ENCODE measurements at places on chromosomes 2 and 18.

GRCh38 chr18:4450065-4450658 lies 4.9 kb downstream of the DLGAP1 start:
- DNase-seq: no peak

- no peak for DNase-seq
Measured at GRCh38 chr2:46257476-46257875, 39.7 kb upstream of the EPAS1 start.

DNA sequence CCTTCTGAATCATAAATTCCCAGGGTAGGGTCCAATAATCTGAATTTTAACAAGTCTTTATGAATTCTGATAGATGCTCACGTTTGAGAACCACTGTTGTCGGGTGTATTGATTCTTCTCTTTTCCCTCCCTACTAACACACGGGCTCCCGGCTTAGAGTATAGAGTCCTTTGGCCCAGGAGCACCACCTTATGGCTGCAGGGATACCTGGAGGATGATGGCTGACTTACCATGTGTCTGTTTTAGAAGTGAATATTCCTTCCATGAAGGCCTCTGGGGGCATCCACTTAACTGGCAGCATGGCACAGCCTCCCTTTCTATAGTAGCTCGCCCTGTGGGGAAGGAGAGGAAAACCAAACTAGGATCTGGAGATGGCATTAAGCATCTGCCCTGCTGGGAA lies 91.7 kb downstream of the CLIP4 start:
- no peak for DNase-seq

- no peak for DNase-seq
Measured at GRCh38 chr2:41241325-41242000, 789.6 kb upstream of the SLC8A1 start.

- no peak for DNase-seq
Measured at GRCh38 chr2:19888831-19889230, 13.0 kb downstream of the TTC32 start.

DNA sequence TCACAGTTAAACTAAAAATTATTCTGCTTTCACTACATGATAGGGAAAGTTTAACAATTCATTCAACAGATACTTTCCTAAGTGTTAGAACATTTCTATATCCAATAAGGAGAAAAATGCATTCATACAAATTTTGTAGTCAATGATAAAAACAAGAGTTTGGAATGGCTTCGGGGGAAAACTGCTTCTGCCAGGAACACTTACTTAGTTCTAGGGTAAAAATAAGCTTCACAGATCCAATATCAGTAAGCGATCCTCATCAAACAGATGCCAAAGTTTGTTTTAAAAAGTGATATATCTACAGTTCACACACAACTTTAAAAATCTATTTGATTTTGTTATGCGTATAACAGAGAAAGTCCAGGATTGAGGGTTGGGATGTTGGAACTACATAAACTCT lies 199.7 kb downstream of the LRRTM4 start:
- no peak for DNase-seq

DNA sequence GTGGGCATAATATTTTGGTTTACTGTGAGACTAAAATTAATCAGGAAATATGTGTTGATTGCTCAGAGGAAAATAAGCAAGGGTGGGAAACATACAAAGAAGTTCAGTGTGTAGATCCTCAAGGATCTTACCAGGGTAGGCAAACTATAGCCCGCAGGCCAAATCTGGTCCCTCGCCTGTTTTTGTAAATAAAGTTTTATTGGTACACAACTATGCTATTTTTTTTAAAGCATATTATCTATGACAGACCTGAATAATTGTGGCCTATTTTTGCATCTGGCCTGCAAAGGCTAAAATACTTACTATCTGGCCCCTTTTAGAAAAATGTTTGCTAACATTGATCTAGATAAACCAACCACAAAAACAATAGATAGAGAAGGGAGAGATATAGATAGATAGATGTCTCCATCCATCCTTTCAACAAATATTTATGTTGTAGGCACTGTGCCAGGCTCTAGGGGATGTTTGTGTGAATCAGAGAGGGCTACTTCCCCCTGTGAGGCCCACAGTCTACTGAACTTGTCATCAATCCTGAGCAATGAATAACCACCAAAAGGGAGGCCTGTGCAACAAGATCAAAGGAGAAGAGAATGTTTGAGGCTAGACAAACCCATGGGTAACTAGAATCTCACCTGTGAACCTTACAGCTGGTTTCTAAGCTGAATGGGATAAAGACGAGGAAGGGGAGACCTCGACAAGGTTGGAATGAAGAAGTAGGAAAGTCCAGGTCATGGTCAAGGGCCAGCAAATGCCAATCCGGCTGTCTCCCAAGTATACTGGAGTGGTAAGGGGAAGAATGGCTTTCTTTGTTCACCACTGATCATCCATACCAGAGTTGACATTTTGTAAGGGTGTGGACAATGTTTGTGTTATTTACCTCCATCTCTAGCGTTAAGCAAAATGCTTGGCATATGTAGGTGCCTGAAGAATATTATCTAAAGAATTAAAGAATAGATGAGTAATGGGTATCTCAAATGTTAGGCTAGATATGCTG lies 23.6 kb downstream of the ALPK2 start:
- DNase-seq: no peak

- no peak for DNase-seq
Measured at GRCh38 chr2:144115739-144116291, 404.1 kb downstream of the ZEB2 start.

- DNase-seq: no peak
Measured at GRCh38 chr18:9173770-9174233, 37.2 kb downstream of the ANKRD12 start.

All from psoas muscle (tissue), 8 donors.